ENCODE measurements at places on chromosomes 11 and 22.
A peak's percentile ranks its signal among the peaks of the same experiment; 100 is the strongest.

GRCh38 chr11:223026-223789 lies 12.9 kb downstream of the SIRT3 start:
- DNase-seq, result no peak

DNA sequence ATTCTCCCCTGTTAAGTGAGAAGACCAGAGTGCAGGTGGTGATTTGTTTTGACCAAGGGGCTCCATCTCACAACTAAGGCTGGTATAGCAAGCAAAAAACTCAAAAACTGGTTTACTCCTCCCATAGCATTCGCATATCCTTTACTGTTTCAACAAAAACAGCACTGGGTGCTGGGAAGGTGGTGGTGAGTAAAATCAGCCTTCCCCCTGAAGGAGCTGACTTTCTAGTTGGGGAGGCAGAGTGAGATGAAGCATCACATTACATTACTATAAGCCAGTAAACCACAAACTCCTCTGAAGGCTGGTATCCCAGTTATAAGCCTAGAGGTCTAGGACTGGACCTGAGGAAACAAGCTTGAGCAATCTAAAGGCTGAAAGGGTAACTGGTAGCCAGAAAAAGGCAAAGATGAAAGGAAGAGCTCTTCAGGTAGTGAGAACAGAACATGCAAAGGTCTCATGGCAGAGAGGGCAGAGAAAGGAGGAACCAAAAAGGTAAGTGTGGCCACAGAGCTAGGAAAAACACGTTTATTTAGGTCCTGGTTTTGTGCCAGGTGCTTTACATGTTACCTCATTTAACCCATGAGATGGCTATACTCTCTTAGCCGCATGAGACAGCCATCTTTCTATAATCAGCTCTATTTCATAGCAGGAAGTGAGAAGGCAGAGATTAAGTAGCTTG lies 22.3 kb downstream of the TMEM123 start:
- no peak for DNase-seq

- no peak for DNase-seq
Measured at GRCh38 chr11:34346551-34346950, 11.3 kb downstream of the ABTB2 start.

- DNase-seq, result no peak
Measured at GRCh38 chr11:87251560-87251959, 213.8 kb downstream of the TMEM135 start.

- no peak for DNase-seq
Measured at GRCh38 chr11:44192017-44192385, 96.5 kb downstream of the EXT2 start.

- DNase-seq, result no peak
Measured at GRCh38 chr11:125465701-125466100, 30.4 kb downstream of the FEZ1 start.

- DNase-seq, result no peak
Measured at GRCh38 chr22:47161631-47162030, 399.2 kb downstream of the TBC1D22A start.

- DNase-seq, result peak; percentile 68
Measured at GRCh38 chr22:30872285-30873041, 96.1 kb downstream of the MORC2 start.

DNA sequence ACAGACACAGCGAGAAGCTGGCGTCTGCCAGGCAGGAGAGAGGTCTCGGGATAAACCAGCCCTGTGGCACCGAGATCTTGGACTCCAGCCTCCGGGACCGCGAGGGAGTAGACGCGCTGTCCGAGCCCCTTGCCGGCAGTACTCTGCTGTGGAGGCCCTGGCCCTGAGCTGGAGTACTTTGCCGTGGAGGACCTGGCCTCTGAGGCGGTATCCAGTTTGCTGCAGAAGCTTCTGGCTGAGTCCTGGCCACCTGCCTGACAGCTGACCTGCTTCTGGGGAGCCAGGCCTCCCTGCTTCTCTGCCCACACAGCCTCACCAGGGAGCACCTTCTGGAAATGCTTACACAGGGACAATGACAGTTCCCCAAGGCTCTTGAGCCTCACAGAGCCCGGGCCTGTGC lies 31.6 kb upstream of the CARS1 start:
- DNase-seq, result no peak

DNA sequence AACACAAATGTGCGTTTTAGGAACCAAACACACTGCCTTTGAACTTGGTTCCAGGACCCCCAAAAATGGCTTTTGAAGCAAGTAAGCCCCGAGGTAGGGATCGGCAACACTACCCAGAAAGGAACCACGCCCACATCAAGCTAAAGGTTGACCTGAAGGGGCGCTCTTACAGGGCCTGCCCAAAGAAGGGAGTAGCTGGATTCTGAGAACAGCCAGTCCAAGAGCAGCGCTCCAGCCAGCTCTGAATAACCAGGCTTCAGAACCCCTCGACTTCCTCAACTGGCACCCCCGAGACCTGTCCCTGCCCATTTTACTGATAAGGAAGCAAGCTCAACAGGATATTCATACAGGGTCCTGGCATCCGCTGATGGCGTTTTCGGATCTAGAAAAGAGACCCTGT lies 18.9 kb upstream of the MOB2 start:
- no peak for DNase-seq

GRCh38 chr22:26615149-26615548 lies 2.7 kb downstream of the CRYBB1 start:
- DNase-seq, result no peak

- DNase-seq, result no peak
Measured at GRCh38 chr11:74185285-74185684, 14.2 kb downstream of the PPME1 start.

GRCh38 chr11:30758012-30758411 lies 171.9 kb upstream of the MPPED2 start:
- DNase-seq, result no peak

- no peak for DNase-seq
Measured at GRCh38 chr11:3003396-3004231, 11.5 kb upstream of the NAP1L4 start.

- DNase-seq, result no peak
Measured at GRCh38 chr22:24240381-24240780, 4.5 kb downstream of the GGT5 start.

DNA sequence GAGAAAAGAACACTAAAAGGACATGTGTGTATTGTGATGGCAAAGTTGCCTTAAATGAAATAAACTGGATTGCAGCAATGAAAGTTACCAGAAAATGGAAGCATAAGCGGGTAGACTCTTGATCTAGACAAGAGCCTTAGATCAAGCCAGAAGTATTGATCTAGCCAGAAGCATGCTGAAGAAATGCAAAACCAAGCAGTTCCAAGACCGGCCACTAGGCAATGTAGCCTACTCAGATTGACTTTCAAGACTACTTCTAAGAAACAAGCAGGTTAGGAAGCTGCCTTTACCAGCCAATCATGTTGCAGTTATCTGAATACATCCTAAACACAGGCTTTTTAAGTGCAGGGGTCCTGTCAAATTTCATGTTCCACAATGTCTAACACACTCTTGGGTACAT lies 54.6 kb downstream of the KCNA4 start:
- DNase-seq, result no peak

GRCh38 chr11:122309262-122309925 lies 193.4 kb upstream of the BLID start:
- DNase-seq, result no peak

GRCh38 chr22:22535662-22536061 lies 15.6 kb upstream of the ZNF280A start:
- no peak for DNase-seq

- no peak for DNase-seq
Measured at GRCh38 chr11:20672575-20672974, 3.2 kb downstream of the NELL1 start.

- no peak for DNase-seq
Measured at GRCh38 chr11:5546457-5546856, 1.9 kb downstream of the OR52H1 start.

DNA sequence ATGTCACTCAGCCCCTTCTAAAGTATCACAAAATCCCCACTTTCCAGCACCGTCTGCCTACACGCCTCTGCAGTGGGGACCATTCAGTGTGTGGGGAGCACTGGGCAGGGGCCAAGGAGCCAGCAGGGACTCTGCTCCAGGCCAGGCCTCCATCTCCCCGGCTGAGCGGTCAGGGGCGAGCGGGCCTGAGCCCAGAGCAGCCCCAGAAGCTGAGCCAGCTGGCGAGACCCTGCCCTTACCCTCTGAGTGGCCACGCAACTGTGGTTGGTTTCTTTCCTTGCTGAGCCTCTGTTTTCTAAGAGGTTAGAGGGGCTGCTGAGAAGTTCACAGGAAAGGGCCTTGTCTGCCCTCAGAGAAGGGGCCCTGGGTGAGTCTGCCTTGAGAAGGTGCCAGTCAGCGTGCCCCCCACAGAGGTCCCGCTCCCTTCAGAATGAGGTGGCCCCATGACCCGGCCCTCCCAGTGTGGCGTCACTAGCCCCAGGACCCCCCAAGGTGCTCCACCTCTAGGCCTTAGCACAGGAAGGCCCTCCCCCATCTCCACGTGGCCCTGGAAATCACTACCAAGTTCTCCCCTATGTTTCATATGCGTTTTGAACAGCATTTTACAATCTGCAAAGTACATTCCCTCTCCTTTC lies 46.9 kb downstream of the WNT11 start:
- no peak for DNase-seq

- DNase-seq, result no peak
Measured at GRCh38 chr11:2729841-2730240, 30.0 kb upstream of the KCNQ1OT1 start.

DNA sequence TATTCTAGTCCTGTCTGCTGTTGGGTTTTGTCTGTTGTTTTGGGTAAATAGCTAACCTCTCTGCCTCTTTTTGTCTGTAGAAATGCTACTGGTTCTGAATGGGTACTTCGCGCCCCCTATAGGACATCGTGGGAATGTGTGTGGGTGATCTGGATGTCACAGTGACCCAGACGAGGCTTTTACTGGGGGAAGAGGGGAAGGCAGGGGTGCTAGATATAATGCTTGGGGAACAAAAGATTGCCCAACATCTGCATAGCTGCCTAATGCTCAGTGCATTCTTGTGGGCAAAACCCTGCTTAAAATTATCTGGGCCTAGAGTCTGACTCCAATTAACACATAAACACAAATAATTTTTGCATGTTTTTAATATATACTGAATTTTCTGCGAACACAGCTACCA lies 57.7 kb downstream of the BMAL1 start:
- DNase-seq, result peak; percentile 22

DNA sequence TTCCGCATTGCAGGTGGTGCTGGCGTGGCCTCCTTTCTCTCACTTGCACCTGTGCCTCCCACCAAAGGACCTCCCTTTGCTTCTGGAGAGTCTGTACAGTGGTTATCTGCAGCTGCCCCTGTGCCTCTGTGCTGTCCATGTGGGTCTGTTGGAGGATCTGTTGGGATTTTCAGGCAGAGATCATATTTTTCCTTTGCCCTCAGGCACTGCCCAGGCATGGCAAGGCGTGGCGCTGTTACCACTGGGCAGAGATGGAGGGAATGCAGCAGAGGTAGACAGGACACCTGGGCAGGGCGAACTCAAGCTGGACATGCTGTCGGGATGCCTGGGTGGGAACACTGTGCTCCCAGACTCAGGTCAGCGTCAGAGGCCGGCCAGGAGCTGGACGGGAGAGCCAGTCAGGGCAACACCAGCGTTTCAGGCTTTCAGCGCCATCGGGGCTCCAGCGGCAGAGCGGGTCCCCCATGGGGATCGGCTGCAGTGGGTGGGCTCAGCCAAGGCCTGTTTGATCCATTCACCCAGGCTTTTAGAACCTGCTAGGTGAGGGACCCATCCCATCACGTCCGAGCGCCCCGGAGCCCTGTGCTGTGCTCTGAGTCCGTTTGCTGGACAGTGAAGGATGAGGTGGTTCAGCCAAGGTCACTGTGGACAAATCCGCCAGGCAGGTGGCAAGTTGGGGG lies 718.9 kb downstream of the BRD1 start:
- no peak for DNase-seq

DNA sequence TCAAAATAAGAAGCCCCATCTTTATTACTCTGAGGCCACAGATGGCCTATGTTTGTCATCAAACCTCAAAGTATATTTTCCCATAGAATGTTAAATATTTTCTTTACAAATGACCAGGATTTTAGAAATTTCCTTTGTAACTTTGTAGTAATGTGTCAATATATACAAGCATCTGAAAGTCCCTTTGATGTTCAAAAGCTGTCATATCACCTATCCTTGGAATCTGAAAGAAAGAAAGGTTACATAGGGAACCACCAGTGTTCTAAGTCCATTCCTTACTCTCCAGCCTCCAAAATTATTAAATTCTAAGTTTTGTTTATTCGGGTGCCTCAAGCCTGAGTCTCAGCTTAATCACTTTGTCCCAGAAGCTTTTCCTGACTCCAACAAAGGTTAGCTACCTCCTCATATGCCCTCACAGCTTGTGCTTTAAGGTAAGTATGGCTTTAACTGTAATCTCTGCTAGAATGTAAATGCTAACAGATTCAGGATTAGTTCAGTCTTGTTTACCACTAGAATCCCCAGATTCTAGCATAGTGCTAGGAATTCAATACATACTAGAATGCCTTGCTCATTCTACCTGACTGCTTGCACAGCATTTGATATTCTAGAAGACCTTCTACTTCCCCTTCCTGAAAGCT lies 32.3 kb downstream of the CCDC34 start:
- no peak for DNase-seq

DNA sequence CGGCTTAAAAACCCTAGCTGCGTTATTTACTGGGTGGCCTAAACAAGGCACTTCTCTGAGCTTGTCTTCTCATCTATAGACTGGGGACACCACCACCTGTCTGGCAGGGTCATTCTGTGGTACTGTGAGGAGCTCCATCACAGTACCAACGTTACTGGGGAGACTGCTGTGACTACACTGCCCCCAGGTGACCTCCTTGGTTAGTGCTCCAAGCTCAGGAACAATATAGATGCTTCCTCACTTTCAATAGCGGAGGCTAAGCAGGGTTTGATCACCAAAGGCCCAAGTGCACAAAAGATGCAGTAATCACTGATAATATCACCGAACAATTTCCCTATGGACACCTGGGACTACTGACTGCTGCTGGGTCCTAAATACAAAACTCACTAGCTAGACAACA lies 18.8 kb downstream of the PRPF19 start:
- no peak for DNase-seq

- DNase-seq, result no peak
Measured at GRCh38 chr11:80603472-80603871, 1162.6 kb upstream of the TENM4 start.

DNA sequence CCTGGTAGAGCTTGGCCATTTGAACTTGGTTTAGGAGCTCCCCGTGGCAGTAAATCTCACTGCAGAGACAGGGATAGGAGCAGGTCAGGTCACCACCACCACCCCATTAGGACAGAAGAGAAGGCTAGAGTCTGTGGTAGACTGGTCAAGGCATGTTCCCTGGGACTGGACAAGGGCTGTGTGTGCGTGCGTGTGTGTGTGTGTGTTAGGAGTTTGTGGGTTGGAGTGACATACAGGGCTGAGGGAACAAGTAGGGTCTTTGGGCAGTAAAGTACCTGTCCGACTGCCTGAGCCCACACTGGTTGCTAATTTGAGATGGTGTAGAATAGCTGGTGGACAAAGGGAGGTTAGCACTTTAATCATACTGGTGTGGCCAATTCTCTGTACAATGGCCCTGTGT lies 16.1 kb downstream of the TREH start:
- no peak for DNase-seq

GRCh38 chr11:13761250-13761649 lies 92.8 kb downstream of the FAR1 start:
- no peak for DNase-seq

GRCh38 chr22:30605449-30606110 lies 1.4 kb upstream of the TCN2 start:
- no peak for DNase-seq
